ENCODE measurements at places on chromosomes 5 and 9.
A peak's percentile ranks its signal among the peaks of the same experiment; 100 is the strongest.

GRCh38 chr5:32413466-32414263 lies 30.9 kb downstream of the ZFR start:
- no peak for DNase-seq

DNA sequence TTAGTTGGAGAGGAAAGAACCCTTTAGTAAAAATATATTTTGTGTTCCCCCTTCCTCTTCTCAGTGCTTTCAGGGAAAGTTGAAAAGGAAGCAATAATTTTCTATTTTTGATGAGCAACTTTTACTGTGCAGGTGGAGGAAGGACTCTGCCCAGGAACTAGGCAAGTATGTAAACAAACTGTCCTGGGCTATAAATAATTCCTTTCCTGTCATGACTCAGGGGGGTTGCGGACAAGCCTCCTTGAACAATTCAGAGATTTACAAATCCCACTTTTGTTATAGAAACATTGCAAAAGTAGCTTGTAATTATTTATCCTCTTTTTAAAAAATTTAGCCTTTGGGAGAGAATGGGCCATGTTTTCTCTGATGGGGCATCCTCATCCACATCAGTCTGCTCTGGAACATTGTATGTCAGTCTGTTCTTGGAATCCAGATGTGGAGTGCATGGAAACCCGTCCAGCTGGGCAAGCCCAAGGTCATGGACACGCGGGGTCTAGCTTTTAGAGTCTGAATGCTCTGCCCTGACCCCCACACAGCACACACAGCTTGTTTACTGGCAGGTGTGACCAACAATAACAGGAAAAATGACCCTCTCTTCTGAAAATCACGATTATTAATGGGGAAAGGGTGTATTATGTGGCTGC lies 127.6 kb downstream of the GADD45G start:
- no peak for DNase-seq

GRCh38 chr5:167389537-167389936 lies 901.9 kb upstream of the WWC1 start:
- no peak for DNase-seq

DNA sequence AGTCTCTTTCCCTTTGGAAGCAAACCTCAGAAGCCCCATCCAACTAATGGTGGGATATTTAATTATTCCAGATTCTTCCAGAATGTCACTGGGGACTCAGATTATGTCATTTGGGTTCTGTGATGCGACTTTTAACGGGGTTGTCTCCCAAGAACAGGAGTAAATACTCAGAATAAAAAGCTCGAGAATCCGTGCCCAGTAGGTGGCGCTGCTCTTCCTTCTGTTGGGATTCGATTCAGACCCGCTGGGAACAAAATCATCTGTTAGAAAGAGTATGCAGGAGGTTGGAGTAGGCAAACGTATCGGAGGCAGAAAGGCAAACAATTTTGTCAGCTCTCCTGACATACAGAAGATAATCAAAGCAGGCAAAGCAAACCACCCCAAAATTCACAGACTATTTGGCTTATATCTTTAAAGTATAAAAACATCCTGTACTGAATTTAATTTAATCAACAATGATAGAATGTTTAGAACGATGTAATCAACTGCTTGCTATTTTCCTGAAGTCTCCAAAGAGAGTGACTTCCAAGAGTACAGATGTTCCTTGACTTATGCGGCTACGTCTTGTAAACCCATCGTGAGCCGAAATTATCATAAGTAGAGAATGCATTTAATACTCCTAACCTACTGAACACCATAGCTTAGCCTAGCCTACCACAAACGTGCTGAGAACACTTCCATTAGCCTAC lies 169.8 kb upstream of the RAI14 start:
- DNase-seq: peak; percentile 51

Data from NCI-H226 (cell line).